ENCODE measurements at places on chromosomes 3 and 15.

DNA sequence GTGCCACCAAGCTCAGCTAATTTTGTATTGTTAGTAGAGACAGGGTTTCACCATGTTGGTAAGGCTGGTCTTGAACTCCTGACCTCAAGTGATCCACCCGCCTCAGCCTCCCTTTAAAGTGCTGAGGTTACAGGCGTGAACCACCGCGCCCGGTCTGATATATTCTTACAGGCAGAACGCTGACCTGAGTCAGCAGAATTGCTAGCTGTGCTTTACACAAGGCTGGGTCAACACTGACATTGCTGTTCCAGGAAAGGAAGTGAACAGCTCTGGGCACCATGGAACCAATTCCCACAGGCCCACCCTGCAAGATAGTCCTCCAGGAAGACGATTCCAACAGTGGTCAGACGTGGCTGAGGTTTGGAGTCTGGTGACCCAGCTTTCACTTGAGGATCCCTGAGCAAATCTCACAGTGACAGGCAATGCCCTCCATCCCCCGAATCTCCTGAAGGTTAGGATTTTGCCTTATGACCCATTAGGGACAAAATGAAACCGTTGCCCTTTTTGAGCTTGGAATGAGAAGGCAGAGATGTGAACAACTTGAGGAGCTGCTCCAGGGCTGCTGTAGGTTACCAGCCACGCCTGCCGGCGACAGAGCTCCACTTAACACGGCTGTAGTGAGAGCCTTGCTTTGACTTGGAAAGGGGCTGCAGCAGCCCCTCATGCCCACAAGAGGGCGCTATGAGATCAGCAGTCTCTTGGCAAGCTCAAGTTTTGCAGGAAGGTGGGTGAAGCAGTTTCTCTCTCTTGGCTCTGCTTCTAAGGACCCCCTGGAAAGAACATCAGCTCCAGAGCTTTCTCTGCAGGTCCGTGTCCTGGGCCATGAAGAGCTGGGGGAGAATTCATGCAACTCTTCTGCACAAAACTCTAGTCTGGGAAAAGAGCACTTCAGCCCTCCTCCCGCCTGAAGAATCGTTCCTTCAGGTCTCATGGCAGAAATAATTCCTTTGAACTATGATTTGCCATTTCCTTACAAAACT is 74.1 kb downstream of the SENP2 start:
- peak; percentile 83 for DNase-seq

- no peak for DNase-seq
These were observed 91.0 kb downstream of the EPHB1 start for GRCh38 chr3:134885877-134886621.

DNA sequence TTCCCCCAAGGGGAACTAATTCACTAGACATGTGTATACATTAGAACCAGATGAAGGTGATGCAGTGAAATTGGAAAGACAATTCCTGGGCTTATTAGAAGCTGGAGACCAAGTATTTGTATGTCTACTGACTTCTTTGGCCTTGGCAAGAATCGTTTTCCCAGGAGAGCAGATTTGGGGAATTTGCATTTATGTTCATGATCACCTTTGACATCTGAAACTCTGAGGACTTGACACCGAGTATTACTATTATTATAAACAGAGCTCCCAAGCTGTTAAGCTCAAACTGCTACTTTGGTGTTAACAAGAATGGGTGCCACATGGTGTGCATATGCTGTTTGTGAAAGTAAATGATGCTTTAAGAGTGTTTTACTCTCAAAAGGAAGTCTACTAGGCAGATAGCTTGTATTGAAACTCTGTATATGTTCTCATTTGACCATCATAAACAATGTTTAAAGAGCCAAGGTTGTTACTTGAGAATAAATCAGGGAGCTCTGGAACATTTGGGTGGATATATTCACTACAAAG is 519.8 kb upstream of the GOLIM4 start:
- no peak for DNase-seq

DNA sequence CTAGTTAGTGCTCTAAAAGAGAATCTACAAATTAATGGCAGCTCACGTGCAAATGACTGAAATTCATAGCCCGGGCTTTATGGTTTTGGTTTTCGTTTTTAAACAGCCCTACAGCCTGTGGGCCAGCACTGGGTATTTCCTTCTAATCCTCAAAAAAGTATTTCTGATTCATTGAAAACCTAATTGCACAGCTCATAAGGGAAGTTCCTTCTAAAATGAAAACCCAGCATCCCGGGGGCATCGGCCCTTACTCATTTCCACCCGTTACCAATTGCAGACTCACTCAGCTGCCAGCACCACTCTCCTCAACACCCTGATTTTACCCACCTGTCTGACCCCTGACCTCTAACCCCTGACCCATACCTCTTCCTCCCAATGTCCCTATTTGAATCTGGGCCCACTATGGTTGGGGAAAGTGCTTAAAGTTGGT is 59.5 kb upstream of the ZNF148 start:
- no peak for DNase-seq

DNA sequence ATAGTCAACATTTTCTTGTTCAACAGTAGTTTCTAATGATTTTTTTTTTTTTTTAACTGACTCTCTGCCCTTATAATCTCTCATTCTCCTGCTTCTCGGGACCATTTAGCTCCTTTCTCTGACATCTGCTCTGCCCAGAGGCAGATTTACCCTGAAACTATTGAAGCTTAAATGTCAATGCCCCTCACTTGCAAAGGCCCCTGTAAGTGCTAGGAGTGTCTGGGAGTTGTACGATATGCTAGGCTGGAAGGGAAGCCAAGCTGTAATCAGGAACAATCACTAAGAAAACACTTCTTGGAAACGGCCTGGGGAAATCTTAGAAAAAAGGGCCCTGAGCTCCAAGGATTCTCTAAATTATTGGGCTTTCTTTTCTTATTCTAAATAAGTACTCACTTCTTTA is 5.8 kb upstream of the PLOD2 start:
- no peak for DNase-seq

DNA sequence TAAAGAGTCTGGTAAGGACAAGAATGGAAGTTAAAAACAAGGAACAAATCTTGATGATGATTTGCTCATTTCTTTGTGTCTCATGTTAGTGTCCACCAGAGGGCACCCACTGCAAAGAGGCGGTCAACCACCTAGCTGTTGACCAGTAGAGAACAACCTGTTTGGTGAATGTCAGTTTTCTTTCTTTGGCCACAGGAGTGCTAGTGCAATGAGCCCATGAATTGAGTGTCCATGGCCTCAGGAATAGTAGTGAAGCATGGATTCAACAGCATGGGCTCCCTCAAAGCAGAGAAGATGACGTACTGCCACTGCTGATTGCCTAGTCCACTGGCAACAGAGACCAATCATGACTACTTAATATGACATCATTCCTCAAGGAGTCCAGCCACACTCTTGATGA is 10.7 kb upstream of the CNTN6 start:
- no peak for DNase-seq

- no peak for DNase-seq
These were observed 1.4 kb downstream of the GJD2 start for GRCh38 chr15:34753236-34753894.

- no peak for DNase-seq
These were observed 1442.8 kb upstream of the ALCAM start for GRCh38 chr3:103923907-103924306.

GRCh38 chr3:132456136-132456535 is 38.8 kb downstream of the DNAJC13 start:
- no peak for DNase-seq

DNA sequence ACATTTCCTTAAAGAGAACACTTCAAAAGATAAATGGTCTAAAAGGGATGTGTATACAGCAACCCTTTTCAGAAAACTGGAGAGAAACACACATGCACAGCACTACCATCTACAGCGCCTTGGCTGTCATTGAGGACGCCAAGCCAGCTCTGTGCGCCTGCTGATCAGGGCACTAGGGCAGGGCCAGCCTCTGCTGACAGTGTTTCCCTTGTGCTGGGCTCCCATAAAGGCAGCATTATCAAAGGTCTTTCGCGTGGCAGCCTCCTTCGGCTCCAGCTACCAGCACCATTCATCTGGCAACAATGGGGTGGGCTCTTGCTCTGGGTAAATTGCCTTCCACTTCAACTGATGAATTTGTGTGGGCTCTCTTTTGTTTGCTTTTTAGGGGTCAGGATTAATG is 53.4 kb downstream of the LDHAL6B start:
- DNase-seq: no peak

DNA sequence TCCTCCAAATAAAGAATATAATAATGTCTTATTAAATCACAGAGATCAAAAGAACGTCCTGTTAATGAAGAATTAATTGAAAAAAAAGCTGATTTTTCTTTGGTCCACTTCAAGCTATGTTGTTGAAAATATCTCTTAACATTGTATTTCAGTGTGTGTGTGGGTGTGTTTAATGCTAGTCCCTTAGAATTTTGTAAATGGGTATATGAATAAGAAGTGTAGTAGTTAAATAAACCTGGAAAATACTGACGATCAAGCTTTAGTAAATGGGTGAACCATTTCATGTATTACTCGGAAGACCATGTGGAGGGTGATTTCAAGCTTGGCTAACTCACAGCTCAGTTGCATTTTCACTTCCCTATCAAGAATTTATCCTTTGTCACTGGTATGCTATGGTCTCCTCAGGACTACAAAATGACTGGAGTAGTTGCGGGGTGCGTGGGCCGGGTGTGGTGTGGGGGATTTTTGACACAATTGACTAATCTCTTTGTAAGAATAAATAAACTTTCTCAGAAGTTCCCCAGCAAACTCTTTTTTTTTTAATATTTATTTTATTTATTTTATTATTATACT is 586.4 kb downstream of the GRM7 start:
- DNase-seq: no peak

GRCh38 chr3:17602126-17602525 is 140.3 kb downstream of the TBC1D5 start:
- DNase-seq: no peak

GRCh38 chr3:32118215-32118614 is 11.8 kb downstream of the GPD1L start:
- no peak for DNase-seq

GRCh38 chr15:87873516-87873915 is 383.0 kb downstream of the NTRK3 start:
- DNase-seq: no peak

- DNase-seq: no peak
These were observed 368.3 kb upstream of the DCBLD2 start for GRCh38 chr3:99269606-99270351.

- no peak for DNase-seq
These were observed 55.1 kb upstream of the POLR2M start for GRCh38 chr15:57651445-57651844.

DNA sequence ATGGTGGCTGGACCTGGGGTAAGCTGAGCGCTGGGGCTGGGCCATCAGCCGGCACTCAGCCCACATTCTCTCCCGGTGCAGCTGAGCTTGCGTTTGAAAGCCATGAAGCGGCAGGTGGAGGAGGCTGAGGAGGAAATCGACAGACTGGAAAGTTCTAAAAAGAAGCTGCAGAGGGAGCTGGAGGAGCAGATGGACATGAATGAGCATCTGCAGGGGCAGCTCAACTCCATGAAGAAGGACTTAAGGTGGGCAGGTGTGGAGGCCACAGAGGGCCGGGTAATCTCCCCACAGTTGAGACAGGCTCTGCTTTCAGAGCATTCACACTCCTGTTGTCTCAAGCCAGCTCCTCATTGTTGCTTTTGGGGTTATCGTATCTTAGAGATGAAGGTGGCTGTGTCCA is 45.7 kb upstream of the MYZAP start:
- no peak for DNase-seq

GRCh38 chr15:60917461-60918145 is 311.5 kb downstream of the RORA start:
- no peak for DNase-seq

DNA sequence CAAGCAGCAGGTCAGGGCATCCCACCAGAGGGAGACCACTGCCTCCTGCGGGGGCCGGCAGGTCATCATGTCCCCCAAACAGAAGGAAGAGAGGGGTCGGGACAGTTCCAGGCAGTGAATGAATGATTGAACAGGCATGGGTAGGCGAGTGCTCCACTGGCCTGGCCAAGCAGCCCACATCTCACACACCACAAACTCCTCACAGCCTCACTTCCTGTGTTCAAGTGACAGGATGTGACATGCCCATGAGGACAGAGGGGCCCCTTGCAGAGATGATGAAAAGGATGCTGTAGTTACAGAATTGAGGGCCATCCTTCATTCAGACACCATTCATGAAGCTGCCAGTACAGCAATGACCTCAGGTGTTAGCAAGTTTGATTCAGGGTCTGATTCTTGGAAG is 3.7 kb downstream of the IQSEC1 start:
- no peak for DNase-seq

DNA sequence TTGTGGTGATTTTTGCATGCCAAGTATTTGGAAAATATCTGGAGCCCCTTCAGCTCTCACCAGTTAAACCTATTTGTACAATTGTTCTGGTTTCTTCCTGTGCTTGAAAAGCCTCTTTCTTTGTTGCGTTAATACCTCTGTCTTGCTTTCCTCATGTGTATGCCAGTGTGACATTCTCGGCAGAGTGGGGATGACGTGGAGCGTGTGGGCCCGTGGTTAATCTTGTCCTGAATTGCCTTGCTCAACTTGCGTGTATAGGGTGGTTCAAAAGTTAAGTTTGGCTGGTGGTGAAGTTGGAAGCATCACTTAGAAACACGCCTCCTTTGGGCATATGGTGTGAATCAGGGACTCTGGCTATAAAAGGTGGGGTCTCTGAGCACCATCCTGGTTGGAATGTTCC is 67.1 kb downstream of the IGF1R start:
- no peak for DNase-seq

DNA sequence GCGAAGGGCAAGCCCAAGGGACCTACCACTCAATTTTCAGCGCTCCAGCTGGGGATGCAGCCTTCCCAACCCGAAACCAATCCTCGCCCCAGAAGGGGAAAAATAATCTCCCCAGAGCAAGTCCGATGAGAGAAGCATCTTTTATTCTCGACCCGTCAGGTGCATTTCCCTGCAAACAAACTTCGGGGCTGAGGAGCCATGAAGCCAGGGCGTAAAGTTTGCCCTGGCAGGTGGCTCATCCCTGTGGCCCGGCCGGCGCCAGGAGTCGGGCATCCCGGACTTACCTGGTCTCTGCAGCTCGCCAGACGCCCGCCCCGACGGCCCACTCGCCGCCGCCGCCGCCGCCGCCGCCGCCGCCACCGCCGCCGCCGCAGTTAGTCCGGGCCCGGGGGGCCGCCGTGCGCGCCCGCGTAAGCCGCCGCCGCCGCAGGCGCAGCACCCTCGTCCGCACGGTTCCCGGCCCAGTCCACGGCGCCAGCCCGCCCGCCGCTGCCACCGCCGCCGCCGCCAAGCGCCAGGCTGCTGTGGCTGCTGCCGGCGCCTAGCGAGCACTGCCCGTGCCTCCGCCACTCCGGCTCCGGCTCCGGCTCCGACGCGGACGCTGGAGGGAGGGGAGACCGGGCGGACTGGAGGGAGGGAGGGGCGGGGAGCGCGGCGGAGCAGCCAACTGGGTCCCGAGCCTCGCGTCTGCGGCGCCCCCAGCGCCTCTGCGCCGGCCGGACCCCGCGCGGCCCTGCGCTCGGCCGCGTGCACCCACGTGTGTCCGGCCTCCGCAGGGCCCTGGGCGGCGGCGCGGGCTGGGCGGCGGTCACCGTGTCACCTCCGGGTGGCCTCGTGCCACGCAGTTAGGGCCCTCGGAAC is at the start of gene CNTN3:
CNTN3 (minus strand) TSS at position 553 of the 861 bp plus-strand sequence. CDS start 93,547 bp downstream, outside the sequence.
- no peak for DNase-seq

GRCh38 chr3:126983653-126984390 is 907 bp downstream of the PLXNA1 start:
- no peak for DNase-seq
